ENCODE measurements at places on chromosomes 4 and X. TPM values are rescaled to one million over a fixed set of nuclear protein-coding genes. Genes with fewer than 3 reads are reported as not detected.

TMPRSS11F gene
- not detected for total RNA-seq

DNA sequence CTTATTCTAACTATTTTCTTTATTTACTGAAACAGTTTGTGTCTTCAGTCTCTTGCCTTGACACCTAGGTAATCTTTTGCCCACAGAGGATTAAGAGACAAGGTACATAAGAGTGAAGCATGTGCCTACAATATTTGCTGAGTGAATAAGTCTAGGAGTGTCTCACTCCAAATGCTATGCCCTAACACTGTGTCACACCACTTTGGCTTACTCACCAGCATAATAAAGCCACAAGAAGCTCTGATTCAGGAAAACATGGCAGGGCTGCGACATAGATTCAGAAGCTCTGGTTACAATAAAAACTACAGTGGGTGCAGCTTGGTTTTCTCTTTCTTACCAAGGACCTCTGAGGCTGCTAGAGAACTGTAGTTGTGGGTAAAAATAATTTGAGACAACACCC lies 127.1 kb downstream of the RBM46 start:
- DNase-seq = no peak

GRCh38 chrX:12977761-12978204 lies 2.9 kb downstream of the TMSB4X start:
- no peak for DNase-seq

DNA sequence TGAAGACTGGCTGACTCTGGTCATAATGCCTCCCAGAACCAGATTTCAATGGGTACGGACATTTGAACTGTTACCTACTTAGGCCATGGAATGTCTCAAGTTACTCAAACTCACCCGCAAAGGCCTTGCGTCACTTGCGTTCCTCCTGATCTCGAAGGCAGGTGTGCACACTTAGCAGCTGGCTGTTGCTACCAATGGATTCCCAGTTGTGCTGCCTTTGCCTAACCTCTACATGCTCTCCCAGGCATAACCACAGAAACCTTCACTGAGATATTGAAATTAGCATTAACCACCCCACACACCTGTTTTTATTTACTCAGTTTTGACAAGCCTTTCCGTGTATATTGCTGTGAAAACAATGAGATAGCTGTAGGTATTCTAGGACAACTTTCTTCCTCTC lies 2.8 kb downstream of the ERVMER34-1 start:
- DNase-seq = no peak
